ENCODE measurements at places on chromosomes 3 and 15.
A peak's percentile ranks its signal among the peaks of the same experiment; 100 is the strongest.

DNA sequence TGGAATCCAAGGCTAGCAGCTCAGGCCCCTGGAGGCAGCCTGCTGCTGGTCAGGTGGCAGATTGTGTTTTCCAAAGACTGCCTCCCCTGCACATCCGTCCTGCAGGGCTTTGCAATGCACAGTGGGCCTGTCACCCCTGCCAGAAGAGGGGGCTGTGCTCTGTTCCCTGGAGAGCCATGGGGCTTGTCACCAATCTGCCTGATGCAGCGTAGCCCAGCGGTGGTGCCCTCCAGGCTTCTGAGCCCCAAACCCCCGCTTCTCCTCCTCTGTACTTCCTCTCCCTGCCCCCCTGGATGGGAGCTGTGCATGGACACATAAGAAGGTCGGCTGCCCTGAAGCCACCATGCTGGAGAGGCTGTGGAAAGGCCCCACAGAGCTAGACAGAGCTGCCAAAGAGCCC, 10.0 kb upstream of the PLXNA1 start:
- no peak for DNase-seq

DNA sequence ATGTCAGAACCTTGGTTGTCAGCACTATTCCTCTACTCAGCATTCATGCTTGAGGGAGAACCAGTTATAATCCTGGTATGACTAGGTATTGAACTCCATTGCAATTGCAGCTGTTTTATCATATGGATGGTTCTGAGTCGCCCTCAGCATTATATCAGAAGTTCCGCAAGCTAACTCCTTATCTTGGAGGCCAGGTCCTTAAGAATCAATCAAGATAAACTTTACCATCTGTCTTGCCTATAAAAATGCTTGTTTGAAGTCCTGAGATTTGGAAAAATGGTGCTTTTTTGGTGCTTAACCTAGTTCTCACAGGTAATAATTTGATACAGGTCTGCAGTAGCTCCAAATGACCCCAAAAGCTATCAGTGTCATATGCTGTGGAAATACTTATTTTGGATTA, 16.3 kb upstream of the PLSCR1 start:
- no peak for DNase-seq

- no peak for DNase-seq
These were observed 26.5 kb downstream of the CD86 start for GRCh38 chr3:122081543-122082247.

DNA sequence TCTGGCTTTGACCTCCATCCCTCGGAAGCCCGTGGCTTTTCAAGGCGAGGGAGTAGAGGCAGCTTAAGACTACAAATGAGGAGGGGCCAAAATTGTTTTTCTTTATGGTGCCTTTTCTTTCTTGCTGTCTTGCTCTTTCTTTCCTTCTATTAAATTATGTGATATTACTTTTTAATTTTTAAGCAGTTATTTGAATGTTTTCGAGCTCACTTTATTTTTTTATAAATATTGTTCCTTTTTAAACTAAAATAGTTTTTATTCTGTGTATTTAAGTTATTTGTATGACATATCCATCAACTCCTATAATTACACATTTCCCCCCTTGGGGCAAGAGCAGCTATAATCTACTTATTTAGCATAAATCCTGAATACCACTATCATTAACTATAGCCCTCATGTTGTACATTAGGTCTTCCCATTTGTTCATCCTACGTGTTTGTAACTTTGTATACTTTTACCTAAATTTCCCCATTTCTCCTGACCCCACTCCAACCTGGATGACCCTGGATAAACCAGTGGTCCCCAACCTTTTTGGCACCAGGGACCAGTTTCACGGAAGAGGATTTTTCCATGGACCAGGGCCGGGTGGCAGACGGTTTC, 622 bp upstream of the PLSCR1 start:
- DNase-seq: no peak

- no peak for DNase-seq
These were observed 105.7 kb downstream of the PPP2R3A start for GRCh38 chr3:136070953-136071949.

DNA sequence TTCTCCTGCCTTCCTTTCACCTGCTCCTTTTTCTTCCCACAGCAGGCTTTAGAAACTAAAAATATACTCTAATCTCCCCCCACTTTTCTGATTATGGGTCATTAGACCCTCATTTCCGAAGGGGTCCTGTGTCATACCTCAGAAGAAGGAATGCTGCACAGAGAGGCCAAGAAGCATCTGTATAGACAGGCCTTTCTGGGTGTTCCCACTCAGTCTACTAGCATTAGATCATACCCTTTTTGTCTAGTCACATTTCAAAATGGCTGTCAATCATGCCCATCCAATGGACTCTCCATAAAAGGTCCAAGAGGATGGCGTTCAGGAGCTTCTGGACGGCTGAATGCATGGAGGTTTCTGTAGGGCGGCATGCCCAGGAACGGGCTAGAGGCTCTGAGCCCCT, 192.2 kb downstream of the SUCLG2 start:
- DNase-seq: no peak

DNA sequence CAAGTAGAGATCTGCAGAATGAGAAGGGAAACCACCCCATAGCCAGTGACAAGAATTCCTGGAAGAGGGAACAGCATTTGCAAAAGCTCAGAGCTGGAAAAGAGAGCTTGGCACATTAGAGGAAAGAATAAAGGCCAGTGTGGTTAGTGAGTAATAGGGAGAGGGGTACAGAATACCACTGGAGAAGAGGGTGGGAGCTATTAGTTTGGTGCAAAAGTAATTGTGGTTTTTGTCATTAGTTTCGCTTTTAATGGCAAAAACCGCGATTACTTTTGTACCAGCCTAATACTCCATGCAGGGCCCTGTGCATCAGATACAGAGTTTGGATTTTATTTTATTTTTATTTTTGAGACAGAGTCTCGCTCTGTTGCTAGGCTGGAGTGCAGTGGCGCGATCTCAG, 9.8 kb downstream of the SLC24A1 start:
- no peak for DNase-seq

DNA sequence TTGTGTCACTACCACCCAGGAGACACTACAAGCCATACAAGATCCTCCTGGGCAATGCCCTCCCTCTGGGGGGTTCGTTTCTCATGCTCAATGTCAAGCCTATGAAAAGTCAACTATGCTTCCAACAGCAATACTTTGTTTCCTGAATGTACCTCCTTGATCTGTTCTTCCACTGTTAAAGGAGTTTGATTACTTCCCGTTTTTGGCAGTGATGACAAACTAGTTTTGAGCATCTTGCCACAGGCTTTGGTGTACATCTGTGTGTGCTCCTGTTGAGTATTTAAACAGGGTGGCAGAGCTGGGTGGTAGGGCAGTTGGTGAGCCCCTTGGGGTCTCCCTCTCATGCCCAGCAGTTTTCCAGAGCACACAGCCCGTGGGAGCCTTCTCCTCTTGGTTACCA, 81.4 kb downstream of the IL12A start:
- no peak for DNase-seq

GRCh38 chr3:31055757-31056156, 161.3 kb upstream of the GADL1 start:
- no peak for DNase-seq

GRCh38 chr3:196219194-196219969, 3.0 kb downstream of the SLC51A start:
- peak; percentile 37 for DNase-seq

DNA sequence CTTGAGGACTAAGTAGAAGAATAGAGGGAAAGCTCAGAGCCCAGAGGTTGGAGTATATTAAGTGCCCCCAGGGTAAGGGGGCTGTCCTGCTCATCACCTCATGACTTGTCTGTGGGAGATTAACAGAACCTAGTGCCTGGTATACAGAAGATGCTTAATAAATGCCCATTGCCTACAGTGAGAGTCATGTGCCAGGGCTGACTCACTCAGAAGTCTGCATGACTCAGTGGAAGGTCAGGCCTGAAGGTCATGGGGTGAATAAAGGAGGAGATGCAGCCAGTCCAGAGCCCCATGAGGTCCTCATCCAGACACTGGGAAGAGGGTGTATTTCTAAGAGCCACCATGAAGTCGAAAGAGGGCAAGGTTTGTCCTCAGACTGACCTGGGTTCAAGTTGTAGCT, 62.5 kb upstream of the TLE3 start:
- DNase-seq: no peak

- DNase-seq: no peak
These were observed 350.7 kb upstream of the AZI2 start for GRCh38 chr3:28699283-28699682.

GRCh38 chr15:68602459-68603215, 23.8 kb downstream of the CORO2B start:
- DNase-seq: no peak

DNA sequence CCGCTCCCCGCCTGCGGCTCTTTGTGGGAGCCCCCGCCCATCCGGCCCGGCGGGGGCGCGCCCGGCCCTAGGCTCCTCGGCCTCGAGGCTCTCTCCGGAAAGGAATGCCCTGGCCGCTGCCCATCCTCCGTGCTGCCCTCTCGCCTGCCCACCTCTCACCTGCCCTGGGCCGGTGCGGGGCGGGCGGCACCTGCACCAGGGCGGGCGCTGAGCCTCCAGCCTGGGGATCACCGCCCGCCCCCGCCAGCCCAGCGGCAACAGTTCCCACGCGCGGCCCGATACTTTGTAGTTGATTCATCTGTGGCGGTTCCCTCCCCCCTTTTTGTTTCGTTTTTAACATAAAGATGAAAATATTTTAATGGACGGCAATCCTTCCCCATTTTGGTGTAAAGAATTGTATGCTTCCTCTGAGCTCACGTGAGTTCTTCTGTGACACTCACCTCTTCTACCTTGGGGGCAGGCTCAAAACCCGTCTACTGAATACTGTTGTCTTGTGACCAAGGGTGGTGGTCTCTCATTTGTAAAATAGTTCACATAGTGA, 1.9 kb downstream of the KLF13 start:
- DNase-seq: peak; percentile 53

DNA sequence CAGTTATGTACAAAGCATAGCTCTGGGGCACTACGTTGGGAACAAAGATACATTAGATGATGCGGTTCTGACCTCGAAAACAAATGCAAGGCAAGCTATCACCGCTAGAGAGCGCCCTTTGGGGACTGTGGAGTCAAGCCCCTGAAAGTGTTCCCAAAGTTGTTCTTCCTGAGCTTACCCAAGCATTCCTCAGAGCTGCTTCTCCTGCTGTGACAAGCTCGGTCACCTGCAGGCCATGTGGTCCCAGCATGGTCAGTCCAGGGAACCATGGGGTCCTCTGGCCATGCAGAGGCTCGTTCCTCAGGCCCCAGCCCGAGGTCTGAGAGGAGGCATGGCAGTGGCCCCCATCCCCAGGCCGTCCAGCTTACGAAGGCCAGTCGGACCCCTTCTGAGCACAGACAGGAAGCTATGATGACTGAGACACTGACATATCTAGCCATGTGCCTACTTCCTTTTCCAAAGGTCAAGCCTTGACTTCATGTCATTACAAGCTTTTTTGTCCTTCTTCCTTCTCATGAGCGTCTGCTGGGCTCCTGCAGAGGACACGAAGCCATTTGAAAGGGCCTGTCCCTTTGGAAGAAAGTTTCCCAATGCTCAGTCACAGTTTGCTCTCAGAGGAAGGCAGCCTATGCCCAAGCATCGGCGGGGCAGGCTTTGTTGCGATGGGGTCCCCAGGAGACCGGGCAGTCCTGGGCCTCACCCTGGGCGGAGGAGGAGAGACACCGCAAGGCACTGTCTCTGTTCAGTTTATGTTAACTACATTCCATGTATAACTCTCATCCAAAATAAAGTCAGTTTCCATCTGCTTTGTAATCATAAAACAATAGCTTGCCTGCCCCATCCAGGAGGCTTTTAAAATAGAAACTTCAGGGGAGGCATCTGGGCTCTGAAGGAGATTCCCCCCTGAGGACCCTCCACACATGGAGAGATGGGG, 79.3 kb downstream of the ATP10A start:
- peak; percentile 15 for DNase-seq

- peak; percentile 54 for DNase-seq
These were observed 10.5 kb upstream of the EIF4A2 start for GRCh38 chr3:186772701-186773417.

DNA sequence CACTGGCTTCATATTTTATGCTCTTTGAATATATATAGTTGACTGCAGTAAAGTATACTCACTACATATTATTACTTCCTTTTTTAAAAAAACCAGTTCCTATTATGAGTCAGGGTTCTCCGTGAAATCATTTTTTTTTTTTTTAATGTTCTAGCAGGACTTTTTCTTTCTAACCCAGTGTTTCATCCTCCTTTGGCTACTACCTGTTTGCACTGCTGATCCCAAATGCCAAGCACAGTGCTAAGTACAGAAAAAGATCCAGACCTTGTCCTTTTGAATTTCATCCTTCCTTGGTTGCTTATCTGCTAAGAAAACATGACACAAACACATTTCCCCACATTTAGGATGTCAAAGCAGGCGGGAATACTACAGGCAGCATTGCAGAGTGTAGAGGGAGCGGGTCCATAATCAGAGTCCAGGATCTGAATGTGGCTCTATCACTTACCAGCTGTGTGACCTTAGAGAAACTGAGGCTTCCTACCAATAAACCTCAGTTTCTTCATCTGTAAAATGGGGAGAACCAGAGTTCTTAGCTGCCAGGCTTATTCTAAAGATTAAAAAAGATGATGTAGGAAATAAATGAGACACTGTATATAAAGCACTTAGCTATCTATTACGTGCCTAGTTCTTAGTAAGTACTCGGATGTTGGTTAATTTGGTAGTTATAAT, 37.2 kb upstream of the ANPEP start:
- no peak for DNase-seq

DNA sequence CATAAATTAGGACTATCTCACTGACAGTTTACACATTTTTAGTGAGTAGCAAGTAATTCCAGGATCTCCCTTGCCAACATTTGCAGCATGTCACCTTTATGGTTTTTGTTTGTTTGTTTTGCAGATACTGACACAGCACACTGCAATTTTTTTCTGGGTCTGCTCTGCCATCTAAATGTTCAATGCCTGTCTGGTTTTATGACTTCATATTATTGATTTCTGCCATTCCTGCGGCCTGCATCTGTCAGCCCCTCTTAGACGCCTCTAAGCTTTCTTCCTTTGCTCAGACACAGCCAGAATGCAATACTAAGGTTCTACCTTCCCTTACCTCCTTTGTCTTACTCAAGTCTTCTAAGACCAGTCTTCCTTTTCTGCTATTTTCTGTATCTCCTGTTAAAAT, 321.2 kb upstream of the AZI2 start:
- DNase-seq: no peak
